CD4-positive, alpha-beta T cell treated with Interleukin-6 for 4 hours (primary cell): ENCODE measurements at places on chromosomes 11 and 22.

GRCh38 chr11:19393941-19394340 is 153.2 kb upstream of the E2F8 start:
- DNase-seq, result no peak

- no peak for DNase-seq
Measured at GRCh38 chr22:37932821-37933578, 20.4 kb downstream of the C22orf23 start.

DNA sequence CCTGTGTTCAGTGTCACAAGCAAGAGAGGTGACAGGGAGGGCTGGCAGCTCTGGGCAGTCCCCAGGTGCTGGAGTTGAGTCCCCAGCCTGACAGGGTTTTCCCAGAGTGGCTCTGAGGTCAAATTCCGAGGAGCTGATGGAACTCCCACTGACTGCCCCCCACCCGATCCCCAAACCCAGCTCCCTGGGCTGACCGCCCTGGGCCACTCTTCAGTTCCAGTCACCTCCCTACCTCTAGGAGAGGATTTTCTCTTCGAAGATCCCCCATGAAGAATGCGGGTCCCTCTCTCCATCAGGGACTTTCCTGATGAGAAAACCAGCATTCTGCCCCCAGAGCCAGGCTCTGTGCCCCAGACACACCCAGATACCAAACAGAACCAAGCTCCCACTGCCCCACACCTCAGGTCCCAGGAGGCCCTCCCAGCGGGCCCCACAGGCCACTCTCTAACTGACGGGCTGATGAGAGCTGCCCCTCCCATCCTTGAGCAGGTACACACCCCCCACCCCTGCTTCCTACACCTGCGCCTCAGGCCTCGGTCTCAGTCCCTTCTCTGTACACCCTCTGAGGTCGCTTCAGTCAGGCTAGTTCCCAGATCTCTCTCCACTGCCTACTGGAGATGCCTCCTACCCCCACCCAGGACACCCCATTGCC is 12.1 kb upstream of the RAC2 start:
- DNase-seq, result no peak

- DNase-seq, result peak; percentile 85
Measured at GRCh38 chr22:38758276-38758945, 2.6 kb upstream of the SUN2 start.

GRCh38 chr11:73308961-73309919 is 1.2 kb downstream of the ARHGEF17 start:
- DNase-seq, result peak; percentile 4

- no peak for DNase-seq
Measured at GRCh38 chr22:19655399-19655798, 58.9 kb upstream of the SEPTIN5 start.

- no peak for DNase-seq
Measured at GRCh38 chr11:79538775-79539174, 97.9 kb upstream of the TENM4 start.

DNA sequence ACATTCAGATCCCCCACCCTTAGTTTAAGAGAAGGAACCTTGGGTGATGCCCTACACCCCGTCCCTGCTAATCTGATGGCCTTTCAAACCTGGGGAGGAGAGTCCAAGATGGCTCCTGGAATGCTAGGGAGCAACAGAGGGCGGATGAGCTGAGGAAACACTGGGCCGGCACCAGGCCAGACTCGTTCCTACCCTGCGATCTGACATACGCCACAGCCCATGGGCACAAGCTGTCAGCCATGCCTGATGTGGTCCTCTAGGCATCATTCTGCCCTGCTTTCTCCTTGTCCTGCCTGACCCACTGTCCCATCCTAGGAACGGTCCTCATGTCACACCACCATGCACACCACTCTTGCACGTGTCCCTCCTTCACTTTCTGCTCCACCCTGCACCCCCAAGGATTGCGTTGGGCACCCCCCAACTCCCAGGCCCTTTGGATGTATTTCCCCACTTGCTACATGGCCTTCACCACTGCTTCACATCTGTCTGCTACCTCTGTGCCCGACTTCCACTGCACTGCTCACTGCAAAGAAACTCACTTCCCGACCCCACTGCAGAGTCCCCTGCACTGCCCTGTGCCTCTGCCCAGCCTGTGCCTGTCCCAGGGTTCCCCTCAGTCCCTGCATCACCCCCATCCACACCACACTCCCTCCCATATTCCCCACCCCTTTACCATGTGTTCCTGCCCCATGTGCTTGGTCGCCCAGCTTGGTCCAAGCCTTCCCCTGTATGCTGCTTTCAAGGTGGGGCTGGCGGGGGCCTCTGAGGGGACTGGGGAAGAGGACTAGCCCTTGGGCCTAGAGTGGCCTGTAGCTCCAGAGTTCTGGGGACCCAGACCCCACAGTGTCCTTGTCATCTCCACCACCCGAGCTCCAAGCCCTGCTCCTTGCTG is 29.2 kb downstream of the USP35 start:
- DNase-seq, result no peak

- DNase-seq, result no peak
Measured at GRCh38 chr11:71188073-71188472, 64.3 kb downstream of the SHANK2 start.

DNA sequence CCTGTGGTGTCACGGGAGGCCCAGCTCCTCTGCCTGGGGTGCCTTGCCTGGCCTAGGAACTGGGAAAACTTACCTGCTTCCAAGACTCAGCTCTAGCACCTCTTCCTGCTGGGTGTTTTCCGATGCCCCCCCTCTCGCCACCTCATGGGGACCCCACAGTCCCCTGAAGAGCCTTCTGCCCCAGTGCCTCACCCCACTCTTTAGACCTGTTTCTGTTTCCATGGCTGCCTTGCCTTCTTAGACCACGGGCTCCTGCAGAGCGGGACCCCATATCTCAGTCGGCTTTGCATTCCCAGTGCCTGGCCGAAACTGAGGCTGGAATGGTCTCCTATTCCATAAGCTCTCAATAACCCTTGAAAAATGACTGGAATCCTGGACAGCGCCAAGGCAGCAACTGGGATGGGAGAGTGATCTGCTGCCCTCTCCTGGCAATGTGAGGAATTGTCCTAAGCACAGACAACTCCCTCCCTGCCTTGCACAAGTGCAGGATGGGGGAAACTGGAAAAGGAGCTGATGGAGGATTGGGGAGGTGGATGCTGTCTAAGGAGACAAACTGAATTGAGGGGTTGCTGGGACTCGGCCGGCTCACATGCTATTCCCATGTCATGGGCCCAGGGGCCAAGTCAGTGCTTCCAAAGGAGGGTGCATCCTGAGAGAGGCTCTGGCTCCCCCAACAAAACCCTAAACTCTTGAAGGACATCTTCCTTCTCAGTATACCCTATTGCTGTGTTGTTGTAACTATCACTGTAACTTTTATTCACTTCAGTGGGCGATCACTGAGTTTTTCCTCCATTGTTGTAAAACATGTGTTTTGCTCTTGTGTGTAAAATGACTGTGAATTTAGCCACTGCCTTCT is 26.6 kb upstream of the IL17RA start:
- peak; percentile 56 for DNase-seq

DNA sequence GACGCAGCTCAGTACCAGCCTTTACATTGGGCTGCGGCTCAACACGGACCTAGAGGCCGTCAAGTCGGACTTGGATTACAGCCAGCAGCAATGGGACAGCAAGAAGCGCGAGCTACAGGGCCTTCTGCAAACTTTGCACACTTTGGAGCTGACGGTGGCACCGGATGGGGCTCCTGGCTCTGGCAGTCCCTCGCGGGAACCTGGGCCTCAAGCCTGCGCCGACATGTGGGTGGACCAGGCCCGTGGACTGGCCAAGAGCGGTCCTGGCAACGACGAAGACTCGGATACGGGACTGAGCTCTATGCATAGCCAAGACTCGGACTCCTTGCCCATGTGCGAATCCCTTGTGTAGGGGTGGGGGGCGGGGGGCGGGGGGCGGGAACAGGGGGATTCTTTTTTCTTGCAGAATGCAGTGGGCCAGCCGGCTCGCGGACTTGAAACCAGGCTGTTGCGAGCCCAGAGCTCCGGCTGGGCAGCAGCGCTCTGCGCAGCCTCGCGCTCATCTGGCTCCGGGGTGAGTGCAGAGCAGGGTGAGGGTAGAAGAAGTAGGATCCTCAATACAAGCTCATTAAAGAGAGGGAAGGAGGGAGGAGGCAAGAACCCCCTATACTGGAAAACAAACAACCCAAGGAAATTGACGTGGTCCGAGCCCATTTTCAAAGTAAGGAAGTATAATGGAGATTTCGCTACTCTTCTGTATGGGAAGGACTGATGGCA is 1.8 kb downstream of the RASSF10 start:
- DNase-seq, result no peak

- DNase-seq, result no peak
Measured at GRCh38 chr22:21984793-21985192, 2.2 kb upstream of the TOP3B start.

GRCh38 chr11:8232414-8232813 is 31.3 kb downstream of the LMO1 start:
- DNase-seq, result no peak

GRCh38 chr11:108204929-108205499 is 17.4 kb downstream of the NPAT start:
- DNase-seq, result no peak

GRCh38 chr11:134797411-134798089 is 385.5 kb upstream of the B3GAT1 start:
- DNase-seq, result no peak

GRCh38 chr11:72067266-72067665 is 13.1 kb downstream of the NUMA1 start:
- DNase-seq, result no peak

DNA sequence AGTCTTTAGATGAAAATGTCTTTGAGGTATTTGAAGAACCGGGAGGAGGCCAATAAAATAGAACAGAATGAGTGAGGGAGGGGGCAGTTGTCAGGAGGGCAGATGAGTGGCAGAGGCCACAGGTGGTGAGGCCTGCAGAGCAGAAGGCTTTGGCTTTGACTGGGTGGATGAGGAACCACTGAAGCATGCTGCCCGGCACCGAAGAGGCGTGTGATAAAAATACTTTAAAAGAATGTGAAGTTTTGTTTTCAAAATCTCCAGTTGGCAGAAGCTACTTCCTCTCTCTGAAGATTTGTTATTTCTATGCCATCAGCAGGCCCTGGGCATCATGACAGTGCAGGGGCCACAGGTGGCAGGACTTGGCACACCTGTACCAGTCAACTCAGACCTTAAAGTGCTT is 6.3 kb downstream of the MS4A12 start:
- no peak for DNase-seq

- DNase-seq, result no peak
Measured at GRCh38 chr11:22566293-22566692, 59.3 kb downstream of the FANCF start.

DNA sequence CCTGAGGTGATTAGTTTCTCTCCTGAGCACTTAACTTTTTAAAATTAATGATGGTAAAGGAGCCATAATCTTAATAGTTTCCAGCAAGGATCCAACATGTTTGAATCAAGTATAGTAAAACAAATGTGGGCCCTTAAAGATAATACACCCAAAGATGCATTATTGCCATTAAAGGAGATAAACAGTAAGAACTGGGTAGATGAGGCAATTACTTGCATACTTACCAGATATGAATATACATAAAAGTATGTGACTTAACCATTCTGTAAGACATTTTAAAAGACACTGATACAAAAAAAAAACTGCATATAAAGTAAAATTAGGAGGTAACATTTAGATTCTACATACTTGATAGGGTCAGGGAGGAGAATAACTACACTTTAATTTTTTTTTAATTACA is 48.2 kb downstream of the CADM1 start:
- DNase-seq, result no peak

- no peak for DNase-seq
Measured at GRCh38 chr11:76604626-76605241, 65.8 kb downstream of the LRRC32 start.

DNA sequence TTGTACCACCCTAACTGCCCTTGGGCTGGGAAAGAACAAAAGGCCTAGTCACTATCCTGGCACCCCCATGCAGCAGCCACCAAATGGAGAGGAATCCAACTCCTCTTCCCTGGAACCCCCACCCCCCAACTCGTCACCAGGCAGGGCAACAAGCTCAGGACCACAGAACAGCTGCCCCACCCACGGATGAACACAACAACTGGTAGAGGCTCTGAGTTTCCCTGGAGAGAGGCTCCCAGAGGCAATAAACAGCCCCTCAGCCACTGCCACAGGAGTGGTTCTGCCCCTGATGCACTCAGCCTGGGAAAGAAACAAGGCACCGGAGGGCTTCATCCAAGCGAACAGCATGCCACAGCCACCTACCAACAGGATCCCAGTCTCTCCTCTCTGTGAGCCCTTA is 778.4 kb upstream of the FAT3 start:
- DNase-seq, result no peak

DNA sequence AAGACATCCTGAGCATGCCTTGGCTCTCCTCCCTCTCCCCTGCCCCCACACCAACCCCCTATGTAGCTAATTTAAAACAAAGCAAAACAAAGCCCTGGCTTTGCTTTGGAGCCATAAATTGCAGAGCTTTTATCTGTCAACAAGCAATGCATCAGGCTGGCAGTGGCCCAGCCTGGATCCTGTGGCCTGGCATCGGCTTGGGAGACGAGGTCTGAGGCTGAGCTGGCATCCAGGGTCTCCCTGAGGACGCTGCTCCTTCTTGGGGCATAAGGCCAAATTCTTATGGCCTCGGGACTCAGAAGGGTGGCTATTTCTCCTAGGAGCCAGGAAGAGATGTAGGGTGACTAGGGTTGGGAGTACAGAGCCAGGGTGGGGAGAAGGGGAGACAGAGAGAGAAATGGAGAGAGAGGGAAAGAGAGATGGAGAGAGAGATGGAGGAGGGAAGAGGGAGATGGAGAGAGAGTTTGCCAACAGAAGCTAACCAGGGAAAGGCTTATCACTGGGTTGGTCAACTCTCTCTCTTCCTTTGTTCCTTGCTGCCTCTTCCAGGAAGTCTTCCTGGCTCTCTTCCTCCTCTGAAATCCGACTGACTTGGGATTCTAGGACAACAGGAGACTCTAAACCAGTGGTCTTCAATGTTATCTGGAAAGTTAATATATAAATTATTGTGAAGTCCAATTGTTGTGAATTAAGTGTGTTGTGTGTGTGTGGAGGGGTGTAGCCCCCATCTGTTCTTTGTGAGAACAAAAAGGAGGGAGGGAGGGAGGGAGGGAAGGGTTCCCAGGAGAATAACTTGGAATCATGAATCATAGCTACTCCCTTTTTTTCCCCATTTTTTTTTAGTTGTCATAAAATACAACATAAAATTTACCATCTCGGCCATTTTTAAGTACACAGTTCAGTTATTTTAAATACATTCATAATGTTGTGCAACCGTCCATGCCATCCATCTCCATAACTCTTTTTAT is 29.1 kb downstream of the TSPAN18 start:
- DNase-seq, result no peak

GRCh38 chr22:26143806-26144325 is 25.4 kb upstream of the SEZ6L start:
- DNase-seq, result no peak

DNA sequence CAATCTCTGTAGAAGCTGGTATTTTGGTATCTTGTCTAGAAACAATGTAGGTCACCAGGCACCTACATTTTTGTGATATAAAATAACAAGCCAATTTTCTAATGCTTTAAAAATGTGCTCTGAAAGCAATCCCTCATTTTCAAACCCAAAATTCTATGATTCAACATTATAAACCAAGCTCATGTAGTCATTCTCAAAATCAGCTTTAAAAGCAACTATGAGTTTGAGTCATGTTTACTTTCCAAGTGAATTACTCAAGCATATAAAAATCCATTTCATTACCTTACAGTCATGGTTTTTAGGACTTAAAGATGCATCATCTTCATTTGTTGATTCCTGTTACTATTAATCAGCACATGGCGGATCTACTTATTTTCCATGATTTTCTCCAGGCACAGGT is 216.4 kb downstream of the GRM5 start:
- DNase-seq, result no peak
